ENCODE measurements at places on chromosomes 4 and X.

DNA sequence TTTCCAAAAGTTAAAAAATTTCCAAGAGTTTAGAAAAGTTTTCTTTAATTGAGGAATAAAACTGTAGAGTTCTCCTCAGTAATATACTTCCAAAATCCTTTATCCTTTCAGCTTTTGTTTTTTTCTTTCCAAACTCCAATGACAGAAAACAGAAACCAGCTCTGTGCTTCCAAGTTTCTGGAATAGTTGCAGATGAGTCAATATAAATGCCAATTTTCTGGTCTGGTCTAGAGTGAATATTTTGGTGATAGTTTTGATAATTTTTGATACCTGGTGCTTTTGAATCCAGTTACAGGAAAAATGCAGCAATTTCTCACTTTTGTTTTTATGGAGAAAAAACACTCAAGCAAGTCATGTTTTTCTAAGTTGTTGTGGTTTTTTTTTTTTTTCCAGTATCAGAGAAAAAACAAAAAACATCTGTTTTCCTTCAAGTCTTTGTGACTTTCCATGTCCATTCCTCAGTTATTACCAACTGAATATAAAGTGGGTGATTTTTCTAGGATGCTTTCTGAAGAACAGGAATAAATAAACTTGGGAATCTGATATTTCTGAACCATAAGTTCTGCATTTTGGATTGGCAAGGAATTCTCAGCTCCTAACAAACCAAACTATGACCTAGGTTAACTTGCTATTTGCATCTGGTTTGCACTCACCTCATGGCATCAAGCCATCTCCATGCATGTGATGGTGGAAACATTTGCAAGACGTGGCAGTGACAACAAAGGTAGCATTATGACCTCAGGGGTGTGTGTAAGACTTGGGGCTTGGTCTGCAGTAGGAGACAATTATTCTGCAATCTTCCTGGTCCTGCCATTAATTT, 139.1 kb downstream of the VEGFC start:
- no peak for DNase-seq

DNA sequence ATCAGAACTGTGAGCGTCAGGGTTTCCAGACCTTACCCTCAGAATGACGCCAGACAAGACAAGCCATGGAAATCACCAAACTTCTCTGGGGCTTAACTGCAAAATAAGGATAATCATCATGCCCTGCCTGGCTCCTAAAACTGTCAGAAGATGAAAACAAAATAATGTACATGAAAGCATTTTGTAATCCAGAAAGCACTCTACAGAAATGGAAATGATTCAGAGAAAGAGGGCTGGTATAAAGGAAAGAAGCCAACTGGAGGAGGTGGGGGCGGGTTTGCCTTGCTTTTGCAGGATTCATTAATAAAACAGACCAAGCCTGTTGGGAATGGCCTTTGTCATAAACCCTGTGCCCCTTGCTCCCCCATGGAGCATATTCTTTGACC, 47.3 kb downstream of the SEPSECS start:
- no peak for DNase-seq

GRCh38 chr4:145418739-145419138, 62.9 kb upstream of the SMAD1 start:
- no peak for DNase-seq

GRCh38 chr4:105466580-105466979, 7.3 kb downstream of the PPA2 start:
- no peak for DNase-seq

GRCh38 chrX:149286940-149287349, 218.2 kb downstream of the IDS start:
- DNase-seq: peak; percentile 40
